ENCODE measurements at places on chromosomes 4 and X.

GRCh38 chr4:147104768-147105167 lies 159.1 kb upstream of the TTC29 start:
- DNase-seq, result no peak

DNA sequence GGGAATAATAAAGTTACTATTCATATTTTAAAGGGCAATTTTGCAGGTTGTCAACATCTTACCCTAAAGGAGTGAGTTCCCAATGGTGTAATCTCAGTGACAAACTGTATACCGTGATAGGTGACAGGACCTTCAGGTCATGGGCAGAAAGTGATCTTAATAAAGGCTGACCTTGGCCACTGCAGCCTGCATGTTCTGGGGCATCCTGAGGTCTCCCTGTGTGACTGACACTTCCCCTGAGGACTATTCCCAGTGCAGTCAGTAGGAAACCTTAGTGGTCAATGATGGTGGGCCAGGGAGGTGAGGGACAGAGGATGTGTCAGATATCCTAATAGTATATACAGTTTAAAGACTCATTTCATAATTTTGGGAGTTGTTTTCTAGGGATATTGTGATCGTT lies 137.2 kb downstream of the SHROOM3 start:
- DNase-seq, result no peak

GRCh38 chrX:14690553-14690952 lies 161.2 kb downstream of the GLRA2 start:
- DNase-seq, result no peak

DNA sequence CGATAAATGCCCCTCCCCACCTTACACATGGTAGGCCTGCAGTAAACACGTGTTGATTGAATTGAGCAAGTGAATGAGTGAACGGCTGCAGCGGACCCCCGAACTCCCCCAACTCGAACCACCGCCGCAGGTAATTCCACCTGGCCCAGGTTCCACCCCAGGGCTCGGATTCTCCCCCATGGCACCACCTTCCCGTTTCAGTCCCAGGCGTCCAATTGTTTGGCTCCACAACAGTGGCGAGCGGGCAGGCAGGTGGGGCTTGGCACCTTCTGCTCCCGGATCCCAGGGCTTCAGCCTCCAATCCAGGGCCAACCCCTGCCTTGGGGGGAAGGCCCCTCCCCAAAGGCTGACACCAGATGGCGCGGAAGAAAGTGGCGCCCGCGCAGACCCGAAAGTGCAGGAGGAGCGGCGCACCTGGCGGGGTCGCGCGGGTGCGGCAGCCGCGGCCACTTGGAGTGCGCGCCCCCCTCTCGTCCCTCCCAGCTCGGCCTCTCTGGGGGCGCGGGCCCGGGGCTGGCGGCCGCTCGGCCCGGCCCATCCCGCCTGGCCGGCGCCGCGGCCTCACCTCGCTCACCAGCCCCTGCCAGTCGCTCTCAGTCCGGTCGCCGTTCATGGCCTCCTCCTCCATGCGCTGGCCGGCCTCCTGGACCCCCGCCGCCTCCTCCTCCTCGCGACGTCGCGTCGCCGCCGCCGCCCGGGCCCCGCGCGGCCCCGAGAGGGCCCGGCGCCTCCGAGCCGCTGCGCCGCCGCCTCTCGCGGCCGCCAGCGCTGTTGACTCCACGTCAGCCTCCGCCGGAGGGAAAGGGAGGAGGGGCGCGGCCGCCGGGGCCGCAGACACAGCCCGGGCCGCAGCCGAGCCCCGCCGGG lies at the start of gene CCDC149:
Gene CCDC149 (minus strand): TSS at position 791 of the 867 bp plus-strand sequence. CDS start 178 bp downstream, at position 613.
- DNase-seq, result no peak

DNA sequence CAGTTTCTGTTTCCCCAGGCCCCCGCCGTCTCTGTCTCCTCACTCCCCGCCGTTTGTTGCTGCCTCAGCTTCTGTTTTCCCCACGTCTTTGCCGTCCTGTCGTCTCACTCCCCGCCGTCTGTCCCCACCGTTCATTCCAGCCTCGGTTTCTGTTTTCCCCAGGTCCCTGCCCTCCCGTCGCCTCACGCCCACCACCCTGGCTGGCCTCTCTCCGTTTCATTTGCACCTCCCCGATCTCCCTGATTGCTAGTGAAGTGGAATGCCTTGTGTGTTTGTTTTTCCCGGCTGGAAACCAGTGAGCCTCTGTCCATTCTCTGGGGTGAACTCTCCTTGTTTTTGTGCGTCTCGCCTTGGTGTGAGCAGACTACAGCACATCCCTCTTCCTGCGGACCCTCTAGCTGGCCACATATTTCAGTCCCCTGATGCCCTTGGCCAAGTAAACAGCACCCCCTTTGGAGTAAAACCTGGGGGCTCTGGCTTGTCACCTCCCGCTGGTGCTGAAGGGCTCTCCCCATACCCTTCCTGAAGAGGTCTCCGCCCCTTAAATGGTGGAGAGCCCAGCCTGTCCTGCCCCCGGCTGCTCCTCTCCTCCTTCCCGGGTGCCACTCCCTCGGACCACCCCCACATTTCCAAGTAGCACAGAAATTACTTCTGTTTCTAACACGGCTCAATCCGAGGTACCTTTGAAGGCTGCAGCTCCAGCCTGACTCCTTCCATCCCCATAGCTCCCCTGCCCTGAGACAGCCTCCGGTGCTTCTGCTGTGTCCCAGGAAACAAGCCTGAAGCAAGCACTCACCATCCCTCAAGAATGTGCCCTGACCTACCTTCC lies 13.2 kb downstream of the TMEM175 start:
- no peak for DNase-seq

- no peak for DNase-seq
Measured at GRCh38 chrX:133908223-133908955, 77.0 kb downstream of the GPC3 start.

DNA sequence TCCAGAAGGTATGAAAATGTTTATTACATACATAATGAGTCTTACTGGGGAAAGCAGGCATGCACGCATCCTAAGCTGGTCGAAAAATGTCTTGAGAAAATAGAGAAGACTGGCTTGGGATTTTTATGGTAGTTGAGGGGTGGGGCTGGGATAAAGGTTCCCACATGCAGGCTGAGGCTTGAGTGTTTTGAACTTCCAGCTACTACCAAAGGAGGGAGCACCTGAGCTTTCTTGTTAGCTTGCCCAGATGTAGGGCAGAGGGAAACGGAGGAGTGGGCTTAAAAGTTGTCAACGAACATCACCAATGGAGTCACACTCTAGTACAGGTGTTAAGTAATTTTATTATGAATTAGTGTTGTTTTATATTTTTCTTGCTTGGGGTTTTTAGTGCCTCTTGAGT lies 39.6 kb upstream of the SRPX start:
- no peak for DNase-seq

DNA sequence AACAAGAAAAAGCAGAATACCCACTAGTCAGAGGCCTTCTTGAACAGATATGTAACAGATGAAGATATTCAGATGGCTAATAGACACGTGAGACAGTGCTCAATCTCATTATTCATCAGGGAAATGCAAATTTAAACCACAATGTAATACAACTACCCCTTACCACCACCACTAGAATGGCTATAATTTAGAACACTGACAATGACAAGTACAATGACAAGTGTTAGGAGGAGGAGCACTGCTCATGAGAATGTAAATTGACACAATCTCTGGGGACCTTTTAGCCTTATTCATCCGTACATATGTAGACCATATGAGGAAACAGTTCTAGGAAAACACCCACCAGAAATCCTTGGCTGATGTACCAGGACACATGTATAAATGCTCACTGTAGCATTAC lies 13.1 kb downstream of the ZNF81 start:
- no peak for DNase-seq

DNA sequence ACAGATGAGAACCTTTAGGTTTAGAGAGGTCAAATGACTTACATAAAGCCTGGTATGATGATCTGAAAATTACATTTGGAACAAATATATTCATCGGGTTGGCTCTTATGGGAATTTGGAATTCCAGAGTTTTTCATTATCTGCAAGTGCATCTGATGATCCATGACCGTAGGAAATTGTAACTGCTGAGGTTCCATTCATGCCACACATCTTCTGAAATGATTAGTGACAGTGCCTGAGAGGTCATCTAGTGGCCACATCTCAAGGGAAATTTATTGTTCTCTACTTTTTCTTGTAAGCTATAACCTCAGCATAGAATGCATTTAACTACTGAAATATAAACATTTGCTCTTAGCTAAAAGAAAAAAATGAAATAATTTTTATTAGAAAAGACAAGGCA lies 105.8 kb upstream of the NWD2 start:
- DNase-seq, result no peak

DNA sequence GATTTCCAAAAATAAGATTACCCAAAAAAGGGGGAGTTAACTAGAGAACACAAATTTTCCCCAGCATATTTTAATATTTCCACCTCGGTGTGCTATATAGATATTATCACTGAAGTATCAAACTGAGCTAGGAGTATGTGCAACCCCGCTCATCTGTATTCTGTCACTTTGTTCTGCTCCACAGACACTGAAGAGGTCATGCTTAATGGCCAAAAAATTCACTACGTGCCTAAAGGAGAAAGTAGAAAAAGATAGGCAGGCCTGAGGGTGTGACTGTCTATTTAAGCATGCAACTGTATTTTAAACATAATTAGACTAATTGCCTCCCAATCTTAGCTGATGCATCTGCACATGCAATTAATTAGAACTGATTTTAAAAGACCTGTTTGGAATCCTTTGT lies 24.5 kb downstream of the SH3RF1 start:
- DNase-seq, result no peak

GRCh38 chr4:14856062-14856933 lies 146.0 kb upstream of the CPEB2 start:
- DNase-seq, result no peak

DNA sequence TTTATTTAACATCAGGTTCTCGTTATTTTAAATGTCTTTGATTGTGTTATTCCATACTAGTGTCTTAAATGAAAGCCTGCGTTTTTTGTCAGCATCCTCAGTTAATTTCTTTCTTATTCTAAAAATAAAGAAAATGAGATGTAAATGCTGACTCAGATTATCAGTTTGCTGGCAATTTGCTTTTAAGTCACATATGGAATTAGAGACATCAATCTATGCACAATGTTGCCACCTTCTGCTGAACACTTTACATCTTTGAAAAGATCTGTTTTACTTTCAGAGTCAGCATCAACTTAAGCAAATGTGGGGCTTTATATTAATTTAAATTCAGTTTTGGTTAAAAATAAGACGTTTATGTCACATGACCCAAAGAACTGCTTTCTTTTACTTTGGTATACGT lies 99.2 kb downstream of the ADGRL3 start:
- DNase-seq, result no peak

- DNase-seq, result no peak
Measured at GRCh38 chrX:22090181-22090580, 58.1 kb downstream of the PHEX start.

DNA sequence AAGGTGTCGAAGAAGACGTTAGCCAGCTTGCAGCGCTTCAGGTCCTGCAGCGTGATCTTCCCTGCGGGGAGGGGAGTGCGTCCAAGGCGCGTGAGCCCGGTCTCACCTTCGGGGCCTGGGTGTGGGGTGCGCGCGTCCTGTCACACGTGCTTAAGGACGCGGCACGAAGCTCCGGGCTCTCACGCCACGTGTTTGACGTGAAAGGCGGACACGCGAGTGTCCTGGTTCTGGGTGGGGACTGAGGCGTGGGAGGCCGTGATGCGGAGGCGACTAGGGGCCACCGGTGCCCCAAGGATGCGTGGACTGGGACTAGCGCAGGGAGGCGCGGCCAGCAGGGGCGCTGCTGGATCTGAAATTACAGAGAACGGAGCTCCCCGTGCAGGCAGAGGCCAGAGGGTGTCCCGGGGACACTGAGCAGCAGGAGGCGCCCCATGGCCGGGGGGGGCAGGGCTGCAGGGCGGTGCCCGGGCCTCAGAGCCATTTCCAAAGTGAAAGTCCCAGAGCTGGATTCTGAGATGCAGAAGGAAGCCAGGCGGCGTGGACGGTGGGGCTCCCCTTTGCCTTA lies 20.3 kb upstream of the GTPBP6 start:
- no peak for DNase-seq

- DNase-seq, result no peak
Measured at GRCh38 chr4:2939383-2940243, 23.6 kb downstream of the NOP14 start.

DNA sequence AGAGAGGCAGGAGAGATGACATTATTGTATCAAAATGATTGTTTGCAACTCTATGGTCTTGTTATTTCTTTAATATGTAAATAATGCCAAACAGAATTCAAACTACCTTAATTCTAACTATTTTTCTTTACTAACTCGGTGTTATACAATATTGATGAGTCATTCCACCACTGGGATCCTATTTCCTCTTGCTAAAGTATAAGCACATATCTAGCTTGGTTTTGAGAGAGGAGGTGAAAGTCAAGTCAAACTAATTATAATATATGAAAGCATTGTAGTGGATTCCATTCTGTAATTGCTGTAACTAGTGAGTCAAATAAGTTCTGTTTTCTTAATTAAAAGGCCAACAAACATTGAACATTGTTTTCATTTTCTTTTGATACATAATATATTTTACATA lies 837.6 kb downstream of the PDHA2 start:
- no peak for DNase-seq

- no peak for DNase-seq
Measured at GRCh38 chrX:121456315-121456714, 408.9 kb downstream of the GLUD2 start.

DNA sequence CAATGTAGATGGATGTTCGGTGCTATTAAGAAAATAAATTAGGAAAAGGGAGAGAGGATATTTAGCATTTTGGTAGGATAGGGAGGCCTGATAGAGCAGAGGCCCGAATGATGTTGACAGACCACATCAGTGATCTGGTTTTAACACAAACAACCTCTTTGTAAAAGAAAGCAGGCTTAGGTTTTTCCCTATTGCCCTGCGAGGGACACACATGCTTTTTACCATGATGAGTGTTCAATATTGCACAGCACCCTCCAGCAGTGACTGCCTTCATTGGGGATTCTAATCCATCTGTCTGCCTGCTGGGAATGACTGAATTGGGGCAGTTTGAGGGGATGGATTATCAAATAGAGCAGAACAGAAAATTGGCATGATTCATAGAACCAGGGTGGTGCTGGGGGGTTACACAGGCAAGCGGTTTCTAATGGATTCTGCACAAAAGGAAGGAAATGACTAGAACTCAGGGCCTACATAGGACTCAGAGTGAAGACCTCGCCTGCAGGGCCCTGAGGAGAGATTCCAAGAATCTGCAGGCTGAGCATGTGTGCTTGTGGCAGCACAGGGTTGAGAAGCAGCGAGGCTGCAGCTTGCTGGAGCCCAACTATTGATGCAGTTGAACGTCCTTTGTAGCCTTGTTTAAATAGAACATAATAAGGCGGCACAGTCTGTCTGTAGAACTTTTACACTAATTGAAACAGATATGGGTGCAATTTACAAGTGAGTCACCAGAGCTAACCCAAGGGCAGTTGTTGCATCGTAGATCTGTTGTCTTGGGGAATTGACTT lies 58.0 kb downstream of the RHOH start:
- DNase-seq, result no peak

DNA sequence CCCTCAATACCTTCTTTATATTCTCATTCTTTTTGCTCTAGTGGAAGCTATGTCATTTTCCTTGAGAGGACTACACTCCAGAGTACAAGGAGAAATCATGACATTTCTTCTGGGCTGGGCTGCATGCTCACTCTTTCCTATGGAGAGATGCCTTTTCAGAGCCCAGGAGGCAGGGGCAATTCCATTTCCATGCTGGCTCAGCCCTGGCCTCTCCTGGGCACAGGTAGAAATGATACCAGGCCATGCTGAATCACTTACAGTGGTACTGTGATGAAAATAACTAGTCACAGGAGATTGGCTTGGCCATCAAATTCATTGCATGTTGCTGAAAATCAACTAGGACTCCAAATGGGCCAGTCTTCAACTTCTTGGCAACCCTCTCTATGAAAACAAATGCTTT lies 34.0 kb upstream of the PPARGC1A start:
- DNase-seq, result no peak

Data from stimulated activated CD8-positive, alpha-beta memory T cell treated with anti-CD3 and anti-CD28 coated beads, Interleukin-2, amount 100 ng/mL, for 1 hour (primary cell).